Esophagus squamous epithelium (tissue), 5 donors: ENCODE measurements at places on chromosomes 1 and 21.
A peak's percentile ranks its signal among the peaks of the same experiment; 100 is the strongest.

GRCh38 chr21:41526478-41527087 is 18.6 kb upstream of the TMPRSS2 start:
- no peaks in the 10 kb centered on the region for H3K4me1 ChIP-seq
- H3K27ac ChIP-seq = no peak overlapping the region
- H3K27me3 ChIP-seq = no peaks in the 10 kb centered on the region
- no peaks in the 10 kb centered on the region for H3K36me3 ChIP-seq
- H3K4me3 ChIP-seq = no peak overlapping the region
- no peak for DNase-seq

DNA sequence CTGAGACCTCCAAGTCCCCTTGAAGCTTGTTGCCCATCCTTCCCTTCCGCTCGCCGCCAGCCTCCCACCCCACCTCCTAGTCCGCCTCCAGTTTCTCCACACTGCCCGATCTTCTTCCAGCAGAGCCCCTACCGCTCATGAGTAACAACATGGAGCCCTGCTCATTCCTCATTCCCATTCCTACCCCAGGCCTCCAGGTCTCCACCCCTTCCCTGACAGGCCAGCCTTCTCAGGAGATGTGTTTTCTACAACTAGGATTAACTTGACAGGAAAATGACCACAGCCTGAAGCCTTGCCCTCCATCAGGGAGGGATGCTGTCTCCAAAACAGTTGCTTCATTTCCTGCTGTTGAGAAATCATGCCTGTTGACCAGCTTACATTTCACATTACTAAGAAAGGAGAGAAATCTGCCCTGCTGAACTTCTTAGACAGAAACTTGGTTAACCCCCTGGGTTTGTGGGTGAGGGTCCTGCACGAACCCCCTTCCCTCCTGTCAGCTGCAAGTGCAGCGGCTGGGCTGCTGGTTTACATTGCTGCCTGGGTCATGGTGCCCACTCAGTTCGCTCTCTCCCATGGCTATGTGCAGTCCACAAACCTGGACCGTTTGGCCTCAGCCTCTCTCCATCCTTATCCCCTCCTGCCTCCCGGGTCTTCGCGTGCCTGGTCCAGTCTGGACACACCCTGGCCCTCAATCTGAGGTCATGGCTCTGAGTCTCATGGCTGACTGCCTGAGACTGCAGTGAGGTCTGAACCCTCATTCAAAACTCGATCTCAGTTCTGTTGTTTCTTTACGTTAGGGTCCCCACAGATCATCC is 16.1 kb upstream of the CHI3L1 start:
- peak overlapping the region; percentile 89 for H3K27ac ChIP-seq
- no peak for DNase-seq
- H3K27me3 ChIP-seq = no peaks in the 10 kb centered on the region
- H3K36me3 ChIP-seq = no peaks in the 10 kb centered on the region
- H3K4me3 ChIP-seq = no peak overlapping the region

DNA sequence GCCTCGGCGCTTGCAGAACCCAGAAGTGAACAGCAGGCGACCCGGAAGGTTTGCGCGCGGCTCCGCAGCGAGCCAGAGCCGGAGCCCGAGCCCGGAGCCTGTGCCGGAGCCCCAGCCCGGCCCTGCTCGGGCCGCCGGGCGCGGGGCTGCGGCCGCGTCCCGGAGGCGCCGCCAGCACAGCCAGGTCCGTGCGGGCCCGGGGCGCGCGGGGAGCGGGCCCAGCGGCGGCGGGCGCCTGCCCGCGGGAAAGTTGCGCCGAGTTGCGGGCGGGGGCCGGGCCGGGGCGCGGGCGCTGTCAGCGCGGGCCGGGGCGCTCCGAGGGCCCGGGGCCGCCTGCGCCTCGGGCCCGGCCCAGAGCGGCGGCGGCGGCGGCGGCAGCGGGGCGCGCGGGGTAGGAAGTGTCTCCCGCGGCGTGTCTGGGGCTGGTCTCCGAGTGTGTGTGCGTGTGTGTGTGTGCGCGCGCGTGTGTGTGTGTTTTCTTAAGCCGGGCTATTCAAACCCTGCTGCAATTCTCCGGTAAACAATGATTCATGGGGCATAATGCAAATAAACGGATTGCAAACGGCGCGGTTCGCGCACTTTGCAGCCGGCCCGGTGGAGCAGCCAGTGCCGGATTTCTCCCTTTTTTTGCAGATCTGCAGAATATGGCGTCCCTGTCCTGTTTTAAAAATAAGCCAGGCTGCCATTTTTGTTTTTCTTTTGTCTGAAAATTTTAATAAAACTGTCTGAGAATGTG is at the start of gene ZNF362:
ZNF362 (plus strand) TSS at position 22 of the 736 bp plus-strand sequence. CDS start 14,083 bp downstream, outside the sequence.
- peak within 1 kb of the TSS; percentile 86 for H3K4me3 ChIP-seq
- no peaks in the 10 kb centered on the region for H3K27me3 ChIP-seq
- peaks cover 22% of the 10 kb centered on the region for H3K4me1 ChIP-seq
- H3K27ac ChIP-seq = peak within 1 kb of the TSS; percentile 99
- peak; percentile 11 for DNase-seq

DNA sequence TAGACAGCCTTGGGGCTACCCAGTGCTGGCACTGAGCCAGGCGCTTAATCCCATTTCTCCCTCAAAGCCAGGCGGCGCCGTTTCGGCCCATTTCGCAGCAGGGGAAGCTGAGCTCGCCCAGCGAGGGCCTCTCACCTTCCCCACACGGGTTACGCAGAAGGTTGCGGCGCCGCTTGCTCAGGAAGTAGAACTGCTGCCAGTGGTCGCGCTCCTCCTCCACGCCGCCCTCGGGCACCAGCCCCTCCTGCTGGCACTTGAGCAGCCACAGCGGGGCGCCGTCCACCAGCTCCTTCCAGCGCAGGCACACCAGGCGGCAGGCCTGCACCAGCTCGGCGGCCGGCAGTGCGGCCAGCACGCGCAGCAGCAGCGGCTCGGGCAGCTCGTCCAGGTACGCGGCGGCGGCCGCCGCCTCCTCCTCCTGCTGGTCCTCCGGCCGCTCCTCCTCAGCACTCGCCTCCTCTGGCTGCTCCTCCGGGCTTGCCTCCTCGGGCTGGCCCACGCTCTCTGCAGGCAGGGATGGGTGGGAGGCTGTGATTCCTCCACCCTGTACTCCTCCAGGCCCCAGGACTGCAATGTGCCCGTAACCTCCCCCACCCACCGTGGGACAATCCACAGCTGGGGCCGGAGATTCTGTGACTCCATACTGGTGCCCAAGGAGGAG is 3.8 kb downstream of the FBXO2 start:
- peak overlapping the region; percentile 42 for H3K4me3 ChIP-seq
- DNase-seq = peak; percentile 36
- no peaks in the 10 kb centered on the region for H3K27me3 ChIP-seq
- peaks cover 57% of the 10 kb centered on the region for H3K4me1 ChIP-seq
- no peak overlapping the region for H3K27ac ChIP-seq

DNA sequence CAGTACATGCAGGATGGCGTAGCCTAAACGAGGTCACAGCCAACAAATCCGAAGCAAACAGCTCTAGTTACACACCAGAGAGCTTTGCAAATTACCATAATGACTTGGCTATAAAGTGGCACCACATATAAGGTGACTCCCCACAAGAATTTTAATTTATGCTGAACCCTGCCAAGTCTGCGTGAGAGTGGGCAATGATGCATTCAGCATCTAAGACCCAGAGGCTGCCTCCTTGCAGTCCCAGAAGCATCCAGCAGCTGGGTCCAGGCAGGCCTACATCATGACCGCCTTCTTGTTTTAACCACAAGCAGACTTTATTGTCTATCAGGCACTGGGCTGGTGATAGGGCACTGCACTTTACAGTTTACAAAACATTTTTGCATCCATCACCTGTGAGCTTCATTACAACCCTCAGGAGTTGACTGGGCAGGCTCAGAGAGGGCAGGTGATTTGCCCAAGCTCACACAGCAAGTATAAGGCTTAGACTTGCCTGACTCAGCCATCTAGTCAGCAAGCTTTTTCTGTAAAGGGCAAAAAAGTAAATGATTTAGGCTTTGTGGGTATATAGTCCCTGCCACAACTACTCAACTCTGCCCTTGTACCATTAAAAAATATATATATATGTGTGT is 134.6 kb downstream of the GLIS1 start:
- no peaks in the 10 kb centered on the region for H3K27me3 ChIP-seq
- no peaks in the 10 kb centered on the region for H3K36me3 ChIP-seq
- no peak overlapping the region for H3K27ac ChIP-seq
- no peak for DNase-seq
- no peak overlapping the region for H3K4me3 ChIP-seq
- H3K4me1 ChIP-seq = no peaks in the 10 kb centered on the region

GRCh38 chr1:230163205-230163604 is 96.2 kb downstream of the GALNT2 start:
- H3K27me3 ChIP-seq = no peaks in the 10 kb centered on the region
- H3K27ac ChIP-seq = no peak overlapping the region
- H3K4me1 ChIP-seq = peaks cover 6% of the 10 kb centered on the region
- DNase-seq = no peak
- H3K36me3 ChIP-seq = no peaks in the 10 kb centered on the region
- H3K4me3 ChIP-seq = no peak overlapping the region

DNA sequence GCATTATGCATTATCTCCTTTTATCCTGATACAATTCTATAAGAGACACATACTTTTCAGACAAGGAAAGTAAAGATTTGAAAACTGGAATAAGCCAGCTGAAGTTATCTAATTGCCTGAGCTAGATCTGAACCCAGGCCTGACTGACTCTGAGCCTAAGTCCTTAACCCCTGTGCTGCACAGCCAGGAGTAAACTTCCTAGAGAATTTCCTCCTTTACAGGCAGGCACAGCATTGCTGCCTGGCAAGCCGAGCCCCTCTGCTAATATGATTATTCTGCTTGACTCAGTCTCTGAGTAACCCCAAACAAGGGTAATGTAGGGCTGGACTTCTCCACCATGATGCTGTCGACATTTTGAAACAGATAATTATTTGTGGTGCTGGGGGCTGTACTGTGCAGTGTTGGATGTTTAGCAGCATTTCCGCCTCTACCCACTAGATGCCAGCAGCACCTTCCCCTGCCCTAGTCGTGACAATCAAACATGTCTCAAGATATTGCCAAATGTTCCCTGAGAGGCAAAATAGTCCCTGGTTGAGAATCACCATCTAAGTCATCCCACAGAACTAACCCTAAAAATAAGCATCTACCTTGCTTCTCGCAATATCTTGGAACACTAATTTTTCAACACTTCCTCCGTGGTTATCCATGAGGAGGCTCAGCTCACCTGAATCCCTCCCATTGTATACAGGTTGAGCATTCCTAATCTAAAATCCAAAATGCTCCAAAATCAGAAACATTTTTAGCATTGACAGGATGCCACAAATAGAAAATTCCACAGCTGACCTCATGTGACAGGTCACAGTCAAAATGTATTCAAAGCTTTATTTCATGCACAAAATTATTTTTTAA is 18.5 kb downstream of the CAMK1G start:
- no peaks in the 10 kb centered on the region for H3K27me3 ChIP-seq
- no peak for DNase-seq
- H3K4me3 ChIP-seq = no peak overlapping the region

- no peaks in the 10 kb centered on the region for H3K27me3 ChIP-seq
- H3K27ac ChIP-seq = no peak overlapping the region
- H3K36me3 ChIP-seq = no peaks in the 10 kb centered on the region
- H3K4me3 ChIP-seq = no peak overlapping the region
- H3K4me1 ChIP-seq = no peaks in the 10 kb centered on the region
Observed at GRCh38 chr1:221069178-221069903, 190.1 kb downstream of the HLX start.

GRCh38 chr1:235906436-235906835 is 39.7 kb upstream of the LYST start:
- H3K27me3 ChIP-seq = no peaks in the 10 kb centered on the region
- no peak overlapping the region for H3K27ac ChIP-seq
- H3K4me3 ChIP-seq = no peak overlapping the region
- H3K4me1 ChIP-seq = peaks cover 15% of the 10 kb centered on the region
- DNase-seq = no peak

- peaks cover 49% of the 10 kb centered on the region for H3K27me3 ChIP-seq
- H3K4me1 ChIP-seq = no peaks in the 10 kb centered on the region
- H3K4me3 ChIP-seq = no peak overlapping the region
- H3K36me3 ChIP-seq = no peaks in the 10 kb centered on the region
Observed at GRCh38 chr1:17846341-17846740, 91.2 kb downstream of the ACTL8 start.

- no peaks in the 10 kb centered on the region for H3K36me3 ChIP-seq
- H3K4me1 ChIP-seq = no peaks in the 10 kb centered on the region
- DNase-seq = no peak
- H3K4me3 ChIP-seq = no peak overlapping the region
- H3K27ac ChIP-seq = no peak overlapping the region
- no peaks in the 10 kb centered on the region for H3K27me3 ChIP-seq
Observed at GRCh38 chr1:214864896-214865688, 217.4 kb upstream of the KCNK2 start.

GRCh38 chr1:53475664-53476063 is 16.5 kb downstream of the DMRTB1 start:
- H3K27ac ChIP-seq = no peak overlapping the region
- no peaks in the 10 kb centered on the region for H3K4me1 ChIP-seq
- H3K27me3 ChIP-seq = no peaks in the 10 kb centered on the region
- no peaks in the 10 kb centered on the region for H3K36me3 ChIP-seq

- no peak for DNase-seq
- H3K36me3 ChIP-seq = no peaks in the 10 kb centered on the region
- H3K27ac ChIP-seq = no peak overlapping the region
- no peak overlapping the region for H3K4me3 ChIP-seq
Observed at GRCh38 chr1:102550729-102551384, 554.1 kb upstream of the OLFM3 start.

DNA sequence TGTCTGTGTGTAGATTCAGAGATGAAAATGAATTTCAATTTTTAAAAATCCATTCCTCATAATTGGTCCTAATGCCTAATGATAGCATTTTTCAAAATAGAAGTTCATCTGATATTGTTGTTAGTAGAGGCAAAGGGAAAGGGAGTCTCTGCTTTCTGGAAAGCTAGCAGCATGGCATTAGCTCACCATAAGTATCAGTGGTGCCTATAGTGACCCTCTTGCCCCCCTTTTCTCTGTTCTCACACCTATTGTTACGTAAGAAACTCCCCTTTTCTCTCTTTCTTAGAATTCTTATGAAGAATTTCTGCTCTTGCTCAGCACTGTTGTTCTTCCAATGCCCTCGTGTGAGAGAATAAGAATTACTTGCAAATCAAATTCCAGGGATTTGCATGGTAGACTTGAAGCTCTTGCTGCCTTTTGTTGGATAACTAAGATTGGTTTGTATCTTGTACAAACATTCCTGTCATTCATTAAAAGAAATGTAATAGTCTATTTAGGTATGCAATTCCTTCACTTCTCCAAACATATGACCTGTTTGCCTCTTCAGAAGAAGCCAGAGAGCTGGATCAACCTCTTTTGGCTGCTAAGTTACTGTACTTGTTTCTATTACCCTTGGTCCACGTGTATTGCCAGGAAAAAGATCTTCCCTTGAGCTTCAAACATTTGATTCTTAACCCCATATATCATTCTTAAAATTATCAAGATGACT is 69.2 kb upstream of the MAGI3 start:
- no peak for DNase-seq
- H3K27me3 ChIP-seq = no peaks in the 10 kb centered on the region
- no peaks in the 10 kb centered on the region for H3K36me3 ChIP-seq
- no peaks in the 10 kb centered on the region for H3K4me1 ChIP-seq
- H3K27ac ChIP-seq = no peak overlapping the region

DNA sequence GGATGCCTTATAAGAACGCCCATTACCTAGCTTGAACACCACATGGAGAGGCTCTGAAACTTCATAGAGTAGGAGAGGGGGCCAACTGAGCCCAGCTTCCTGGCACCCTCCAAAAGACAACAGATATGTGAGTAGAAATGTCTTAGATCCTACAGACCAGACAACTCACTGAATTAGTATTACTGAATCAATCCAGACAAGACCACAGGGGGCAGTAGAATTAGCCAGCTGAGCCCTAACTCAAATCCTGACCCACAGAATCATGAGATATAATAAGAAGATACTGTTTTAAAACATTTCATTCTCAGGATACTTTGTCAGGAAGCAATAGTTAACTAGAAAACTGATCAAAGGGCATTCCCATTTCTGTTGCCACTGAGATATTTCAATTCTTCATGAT is 45.8 kb upstream of the C1orf21 start:
- DNase-seq = no peak
- H3K4me1 ChIP-seq = no peaks in the 10 kb centered on the region
- H3K36me3 ChIP-seq = no peaks in the 10 kb centered on the region
- H3K27me3 ChIP-seq = no peaks in the 10 kb centered on the region
- H3K4me3 ChIP-seq = no peak overlapping the region
